ENCODE measurements at places on chromosomes 5 and 9. TPM values are rescaled to one million over a fixed set of nuclear protein-coding genes. Genes with fewer than 3 reads are reported as not detected.

GABRA1 gene
- total RNA-seq, result 19.4 TPM

DCAF10 gene
- total RNA-seq, result 24.1 TPM

TRIO gene
- total RNA-seq, result 381 TPM

GAPT gene
- 0.25 TPM for total RNA-seq

FAM151B gene
- total RNA-seq, result 19.2 TPM
